ENCODE measurements at places on chromosomes 5 and 9.

DNA sequence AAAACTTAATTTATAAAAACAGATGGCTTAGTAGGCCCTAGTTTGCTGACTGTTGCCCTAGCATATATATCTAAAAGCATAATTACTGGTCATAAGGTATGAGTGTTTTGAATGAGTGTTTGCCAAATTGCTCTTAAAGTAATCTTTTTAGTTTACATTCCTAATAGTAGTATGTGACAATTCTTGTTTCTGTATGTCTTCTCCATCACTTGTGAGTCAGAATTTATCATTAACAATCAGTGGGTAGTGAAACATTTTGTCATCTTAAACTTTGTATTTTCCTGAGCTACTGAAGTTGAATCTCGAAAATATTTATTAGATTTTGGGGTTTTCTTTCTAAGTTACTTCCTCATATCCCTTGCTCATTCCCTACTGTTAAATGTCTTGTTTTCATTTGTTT is 49.6 kb downstream of the APC start:
- DNase-seq: no peak

- no peak for DNase-seq
These were observed 134.6 kb downstream of the TTLL11 start for GRCh38 chr9:121958530-121958929.

DNA sequence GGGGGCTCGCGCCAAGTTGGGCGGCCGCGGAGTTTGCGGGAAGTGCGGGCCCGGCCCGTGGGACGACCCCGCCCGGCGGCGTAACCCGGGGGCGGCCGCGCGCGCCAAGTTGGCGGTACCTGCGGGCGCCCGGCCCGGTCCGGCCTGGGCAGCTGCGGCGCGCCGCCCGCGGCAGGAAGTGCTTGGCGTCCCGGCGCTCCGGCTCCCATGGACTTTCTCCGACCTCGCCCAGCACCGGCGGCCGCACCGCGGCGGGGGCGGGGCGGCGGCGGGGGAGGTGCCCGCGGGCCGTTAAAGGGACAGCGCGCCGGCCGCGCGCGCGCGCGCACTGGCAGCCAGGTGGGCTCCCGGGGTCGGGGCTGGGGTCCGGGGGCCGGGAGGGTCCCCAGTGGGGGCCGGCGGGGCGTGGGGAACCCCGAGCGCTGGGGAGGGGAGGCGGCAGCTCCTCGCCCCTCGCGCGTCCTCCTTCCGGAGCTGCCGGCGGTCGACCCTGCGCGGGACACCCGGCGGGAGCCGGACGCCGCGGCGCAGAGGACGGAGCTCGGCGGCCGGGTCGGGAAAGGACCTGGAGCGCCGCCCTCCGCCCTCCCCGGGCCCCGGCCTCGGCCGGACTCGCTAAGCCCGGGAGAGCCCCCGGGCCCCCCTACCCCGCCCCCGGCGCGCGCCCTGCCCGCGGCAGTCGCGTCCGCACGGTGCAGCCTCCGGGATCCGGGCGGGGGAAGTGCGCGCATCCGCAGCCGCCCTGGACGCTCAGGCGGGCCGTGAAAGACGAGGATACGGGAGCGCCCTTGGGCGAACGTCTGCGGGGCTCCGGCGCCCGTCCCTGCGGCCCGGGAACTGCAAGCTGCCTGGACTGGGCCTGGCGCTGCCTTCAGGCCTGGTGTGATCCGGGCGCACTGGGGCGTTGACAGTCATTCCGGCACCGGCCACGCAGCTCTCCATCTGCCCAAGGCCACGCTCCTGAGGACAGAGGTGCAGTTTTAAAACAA is at the start of gene NACC2:
Gene NACC2 (minus strand): TSS at position 220 of the 989 bp plus-strand sequence. CDS start 44,768 bp downstream, outside the sequence.
- peak; percentile 51 for DNase-seq

DNA sequence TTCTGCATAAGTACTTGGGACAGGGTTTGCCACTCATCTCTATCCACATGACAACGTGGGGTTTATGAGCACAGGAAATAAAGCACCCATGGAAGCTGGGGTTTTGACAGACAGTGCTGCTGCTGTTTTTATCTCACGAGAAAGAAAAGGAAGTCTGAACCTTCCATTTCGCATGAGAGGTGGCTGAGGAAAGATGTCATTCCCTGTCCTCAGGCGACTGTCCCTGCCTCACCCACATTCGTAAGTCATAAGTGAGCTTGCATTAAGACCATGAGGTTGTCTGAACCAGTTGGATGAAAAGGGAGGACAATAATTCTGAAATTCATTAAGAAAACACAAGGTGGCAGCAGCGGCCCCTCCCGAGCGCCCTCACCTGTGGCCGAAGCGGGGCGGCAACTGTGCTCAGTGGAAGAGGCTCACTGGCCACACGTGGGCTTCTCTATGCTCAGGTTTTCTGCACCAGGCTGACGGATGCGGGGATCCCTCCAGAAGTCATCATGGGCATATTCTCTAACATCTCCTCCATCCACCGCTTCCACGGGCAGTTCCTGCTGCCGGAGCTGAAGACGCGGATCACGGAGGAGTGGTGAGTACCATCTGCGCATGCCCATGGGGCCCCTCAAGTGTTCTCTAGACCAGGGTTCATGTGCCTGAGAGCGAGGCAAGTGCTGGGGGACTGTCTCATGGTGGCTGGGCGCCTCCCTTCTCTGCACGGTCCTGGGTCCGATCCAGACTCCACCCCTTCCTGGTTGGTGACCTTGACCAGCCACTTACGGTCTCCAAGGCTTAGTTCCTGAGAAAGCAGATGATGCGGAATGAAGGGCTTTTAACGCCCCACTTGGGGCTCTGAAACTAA is 54.7 kb upstream of the SUSD3 start:
- peak; percentile 74 for DNase-seq

GRCh38 chr9:4315582-4316215 is 15.8 kb upstream of the GLIS3 start:
- peak; percentile 77 for DNase-seq

- no peak for DNase-seq
These were observed 184.7 kb downstream of the C9orf50 start for GRCh38 chr9:129435988-129436717.

GRCh38 chr5:133618141-133618540 is 5.8 kb upstream of the FSTL4 start:
- DNase-seq: no peak

DNA sequence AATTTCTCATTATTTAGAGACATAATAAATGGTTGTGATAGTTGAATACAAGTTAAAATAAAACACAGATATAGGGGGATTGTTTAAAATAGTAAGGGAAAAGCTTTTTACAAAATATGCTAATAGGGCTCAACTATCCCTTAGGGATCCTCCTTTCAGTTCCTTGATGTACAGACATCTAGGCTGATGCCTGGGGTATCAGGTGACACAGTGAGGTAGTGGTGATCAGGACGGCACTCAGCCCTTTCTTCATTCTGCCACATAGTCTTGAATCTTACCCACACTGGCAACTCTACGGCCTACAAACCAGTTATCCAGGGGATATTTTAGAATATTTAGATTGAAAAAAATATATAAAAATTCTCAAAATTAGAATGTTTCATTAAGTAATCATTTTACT is 12.5 kb upstream of the SLC35D2 start:
- no peak for DNase-seq

DNA sequence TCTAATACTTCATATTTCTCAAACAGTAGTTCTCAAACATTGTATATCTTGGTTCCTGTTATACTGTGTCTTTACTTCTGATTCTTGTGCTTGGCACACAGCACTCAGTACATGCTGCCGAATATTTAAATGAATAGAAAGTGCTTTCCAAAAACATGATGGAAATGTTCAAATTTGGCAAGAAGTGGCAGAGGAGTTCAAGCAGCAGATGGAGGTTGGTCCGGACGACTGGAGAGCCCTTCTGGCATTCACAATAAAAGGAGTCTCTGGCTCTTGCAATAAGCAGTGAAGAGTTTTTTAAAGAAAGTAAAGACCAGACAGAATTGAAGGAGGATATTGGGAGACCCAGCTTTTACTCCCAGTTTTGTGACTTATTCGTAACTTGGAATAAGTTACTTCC is 36.3 kb downstream of the TSTD2 start:
- DNase-seq: no peak

GRCh38 chr5:117245130-117245529 is 670.5 kb upstream of the SEMA6A start:
- DNase-seq: no peak

DNA sequence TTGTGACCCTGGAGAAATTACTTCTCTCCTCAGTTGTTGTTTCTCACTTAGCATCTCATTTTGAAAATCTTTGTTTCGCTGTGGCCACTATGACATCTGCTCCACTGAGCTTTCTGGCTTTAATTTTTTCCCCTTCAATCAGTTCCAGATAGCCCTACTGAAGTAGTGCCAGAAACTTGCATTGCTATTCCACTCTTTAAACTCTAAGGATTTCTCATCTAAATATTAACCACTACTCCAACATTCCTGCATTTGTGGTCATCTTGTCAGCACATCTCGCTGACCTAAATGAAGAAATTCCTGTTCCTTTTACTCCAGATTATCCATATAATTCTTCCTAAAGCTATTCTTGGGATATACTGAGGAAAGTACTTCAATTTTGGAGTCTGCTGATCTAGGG is 15.3 kb upstream of the NOL6 start:
- no peak for DNase-seq

Data from SK-MEL-5 (cell line).